ENCODE measurements at places on chromosomes 5 and 9.

DNA sequence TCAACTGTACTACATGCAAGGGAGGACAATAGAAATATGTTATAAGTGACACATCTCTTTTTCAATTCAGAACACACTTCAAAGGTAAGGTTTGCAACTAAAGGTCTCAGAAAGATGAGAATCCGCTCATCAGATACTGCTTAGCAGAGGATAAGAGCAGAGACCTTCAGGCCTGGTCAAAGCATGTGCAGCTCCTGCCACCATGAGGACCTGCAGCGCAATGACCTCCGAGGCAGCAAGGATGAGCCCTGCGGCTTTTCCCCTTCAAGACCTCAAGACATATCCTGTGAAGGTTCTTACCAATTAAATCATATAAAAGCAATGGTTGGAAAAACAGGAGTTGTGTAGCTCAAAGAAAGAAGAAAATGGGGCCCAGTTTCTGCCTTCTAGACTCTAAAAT is 135.8 kb downstream of the TRIM36 start:
- DNase-seq, result no peak

DNA sequence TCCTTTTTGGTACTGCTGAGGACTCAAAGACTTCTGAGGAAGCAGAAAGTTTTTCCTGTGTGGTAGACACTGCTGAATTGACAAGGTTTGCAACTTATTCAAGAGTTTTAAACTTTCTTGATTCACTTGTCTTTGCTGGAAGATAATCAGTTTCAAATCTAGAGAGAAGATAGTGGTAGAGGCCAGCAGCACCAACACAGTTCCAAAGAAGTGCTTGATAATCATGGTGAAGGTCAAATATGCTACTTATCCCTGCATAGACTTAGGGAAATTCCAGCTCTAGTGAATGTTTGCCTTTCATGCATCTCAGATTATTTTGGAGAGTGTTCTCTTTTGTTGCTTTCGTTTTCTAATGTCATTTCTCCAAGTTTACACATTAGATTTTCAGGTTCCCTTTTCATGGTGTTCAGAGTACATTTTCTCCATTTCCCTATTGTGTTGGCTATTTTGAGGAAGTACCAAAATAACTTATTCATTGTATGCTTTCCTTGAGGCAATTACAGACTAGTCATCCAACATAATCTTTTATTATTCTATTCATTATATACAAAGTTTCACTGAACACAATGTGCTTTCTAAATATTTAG is 550 bp downstream of the IFNE start:
- no peak for DNase-seq

GRCh38 chr5:74380193-74380592 is 260.3 kb downstream of the ENC1 start:
- no peak for DNase-seq

- DNase-seq, result no peak
Measured at GRCh38 chr9:127124792-127125191, 2.4 kb upstream of the ANGPTL2 start.

DNA sequence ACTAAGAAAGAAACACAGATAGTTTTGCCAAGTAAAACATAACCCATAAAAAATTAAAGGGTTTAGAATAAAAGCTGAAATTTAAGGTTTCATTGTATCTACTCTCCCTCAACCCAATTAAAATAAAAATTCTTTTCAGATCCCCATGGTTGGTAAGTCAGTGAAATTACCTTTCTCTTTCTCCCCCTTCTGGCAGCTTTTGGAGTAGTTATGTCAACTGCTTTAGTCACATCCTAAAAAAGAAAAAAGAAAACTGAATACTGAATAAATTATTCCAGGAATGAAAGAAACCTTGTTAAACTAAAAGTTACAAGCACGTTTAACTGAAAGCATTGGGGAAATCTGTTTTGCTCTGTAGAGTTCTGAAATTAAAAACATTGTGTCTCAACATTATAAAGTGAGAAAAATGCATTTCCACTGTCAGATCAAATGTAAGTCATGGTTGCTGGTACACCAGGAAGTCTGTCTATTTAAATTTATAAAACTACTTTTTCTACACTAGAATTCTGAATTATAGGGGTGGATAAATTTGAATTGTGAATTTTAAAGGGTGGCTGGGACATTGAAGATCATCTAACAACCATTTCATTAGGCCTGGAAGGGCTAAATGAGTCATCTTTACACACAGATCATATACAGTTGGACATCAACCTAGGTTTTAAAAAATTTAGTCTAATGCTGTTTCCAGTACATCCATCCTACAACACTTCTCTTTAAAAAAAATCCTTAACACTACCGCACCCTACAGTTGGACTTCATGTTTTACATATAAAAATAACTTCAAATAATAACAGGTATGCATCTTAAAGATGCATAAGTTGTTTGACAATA is 24.7 kb downstream of the PSIP1 start:
- no peak for DNase-seq

DNA sequence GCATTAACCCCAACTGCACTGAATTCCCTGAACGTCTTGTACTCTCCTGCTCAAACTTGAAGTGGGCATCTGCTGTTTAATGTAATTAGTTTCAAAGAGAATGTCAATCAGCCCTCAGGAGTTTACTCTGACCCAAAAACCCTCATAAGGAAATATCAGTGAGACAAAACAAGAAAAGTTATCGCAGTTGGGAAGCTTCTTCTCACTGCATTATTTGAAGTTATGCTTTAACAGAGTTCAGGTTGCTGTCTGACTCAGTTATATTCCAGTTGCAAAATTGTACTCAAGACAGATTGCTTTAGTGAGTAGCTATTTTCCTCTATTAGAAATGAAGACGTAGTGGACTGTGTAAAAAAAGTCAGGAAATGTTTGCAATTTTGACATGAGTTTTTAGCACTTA is 52.1 kb downstream of the PPIC start:
- DNase-seq, result no peak

GRCh38 chr9:5850724-5851122 is 17.8 kb upstream of the ERMP1 start:
- DNase-seq, result no peak

- DNase-seq, result no peak
Measured at GRCh38 chr5:159451197-159452052, 121.1 kb upstream of the IL12B start.

- no peak for DNase-seq
Measured at GRCh38 chr5:27083449-27084415, 45.3 kb upstream of the CDH9 start.

GRCh38 chr5:179975713-179976134 is 68.0 kb upstream of the TBC1D9B start:
- no peak for DNase-seq
